ENCODE measurements at places on chromosomes 5 and 9. TPM values are rescaled to one million over a fixed set of nuclear protein-coding genes. Genes with fewer than 3 reads are reported as not detected.

Gene LRRTM2
- total RNA-seq, result not detected

Gene IL5
- total RNA-seq, result not detected

Gene RXFP3
- total RNA-seq, result not detected

Gene CENPK
- 34.2 TPM for total RNA-seq

Gene FREM1
- total RNA-seq, result not detected

Gene HSDL2
- 32.2 TPM for total RNA-seq

Gene NXNL2
- 1.4 TPM for total RNA-seq

Gene LHX6
- total RNA-seq, result 0.62 TPM

Gene CER1
- not detected for total RNA-seq

Gene BARX1
- total RNA-seq, result 81.2 TPM

Gene CCNO
- 12.3 TPM for total RNA-seq

Gene LRRC19
- total RNA-seq, result not detected

Gene BRD3
- total RNA-seq, result 27.6 TPM

Gene SLC6A7
- not detected for total RNA-seq

Gene THG1L
- total RNA-seq, result 15.4 TPM

Gene HSPA4
- total RNA-seq, result 247 TPM

Gene FSD1L
- 5.1 TPM for total RNA-seq

Gene PTPRD
- total RNA-seq, result not detected

Gene IRX2
- total RNA-seq, result 0.10 TPM

Gene FBXL7
- not detected for total RNA-seq

Gene SLCO6A1
- not detected for total RNA-seq

Gene DDX4
- not detected for total RNA-seq

Gene PCDHB12
- 0.44 TPM for total RNA-seq

Gene IFNW1
- not detected for total RNA-seq

Gene LHX2
- total RNA-seq, result 0.36 TPM

Gene PHF24
- total RNA-seq, result 0.08 TPM

Gene FBP1
- total RNA-seq, result 0.36 TPM

Gene NMUR2
- total RNA-seq, result not detected

Gene SOWAHA
- not detected for total RNA-seq

Gene CDH6
- total RNA-seq, result 0.36 TPM

Gene MYMK
- not detected for total RNA-seq

Gene PIP5K1B
- not detected for total RNA-seq

Gene SARDH
- total RNA-seq, result 0.13 TPM

Gene ADGRD2
- total RNA-seq, result not detected

Gene TRAF1
- total RNA-seq, result 4.7 TPM

Gene FAM78A
- total RNA-seq, result 0.59 TPM

Gene NR5A1
- total RNA-seq, result 2.5 TPM

Gene DOK3
- total RNA-seq, result 12.4 TPM

Gene AGXT2
- not detected for total RNA-seq

Gene SMARCA2
- total RNA-seq, result 13.3 TPM

Gene SLC34A3
- not detected for total RNA-seq

Gene LCN1
- not detected for total RNA-seq

Gene PCA3
- total RNA-seq, result not detected
